Skin of body (tissue), 3 donors: ENCODE measurements at places on chromosomes 6 and 20.

DNA sequence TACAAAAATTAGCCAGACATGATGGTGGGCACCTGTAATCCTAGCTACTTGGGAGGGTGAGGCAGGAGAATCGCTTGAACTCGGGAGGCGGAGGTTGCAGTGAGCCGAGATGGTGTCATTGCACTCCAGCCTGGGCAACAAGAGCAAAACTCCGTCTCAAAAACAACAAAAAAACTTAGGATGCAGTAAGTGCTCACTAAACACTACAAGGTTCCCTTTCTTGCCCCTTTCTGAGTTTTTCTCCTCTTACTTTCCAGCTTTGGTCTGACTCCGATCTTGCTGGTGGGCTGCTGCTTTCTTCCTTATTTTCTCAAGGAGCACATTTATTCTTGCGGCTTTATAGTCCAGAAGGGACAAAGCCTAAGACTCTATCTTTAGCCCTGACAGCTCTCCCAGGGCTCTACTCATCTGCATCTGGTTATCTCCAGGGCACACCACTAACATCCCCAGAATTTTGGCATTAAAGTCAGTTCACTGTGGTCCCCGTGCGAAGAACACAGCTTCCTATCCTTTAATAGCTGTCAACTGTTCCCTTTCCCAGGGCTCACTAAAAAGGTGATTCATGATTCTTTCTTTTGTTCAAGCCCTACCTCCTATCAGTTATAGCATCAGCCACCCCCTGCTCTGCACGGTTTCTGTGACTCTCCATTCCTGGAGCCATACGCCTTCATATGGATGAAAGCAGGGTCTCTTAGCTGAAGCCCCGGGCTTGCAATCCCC lies 17.1 kb upstream of the RPN2 start:
- DNase-seq = no peak

- no peak for DNase-seq
Measured at GRCh38 chr6:22064558-22064957, 232.3 kb downstream of the PRL start.

DNA sequence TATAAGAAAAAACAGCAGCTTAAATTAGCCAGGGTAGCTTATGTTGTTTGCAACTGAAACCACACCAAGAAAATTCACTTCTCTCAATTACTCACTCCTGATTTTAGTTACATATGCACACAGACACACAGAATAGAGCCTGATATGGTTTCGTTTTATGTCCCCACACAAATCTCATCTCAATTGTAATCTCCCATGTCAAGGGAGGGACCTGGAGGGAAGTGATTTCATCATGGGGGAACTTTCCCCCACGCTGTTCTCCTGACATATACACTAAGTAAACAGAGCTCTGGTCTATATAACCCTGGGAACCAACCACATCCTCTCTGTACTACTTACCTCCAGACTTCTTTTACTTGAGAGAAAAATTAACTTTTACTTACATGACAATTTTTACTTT lies 9.8 kb downstream of the OR12D1 start:
- no peak for DNase-seq

DNA sequence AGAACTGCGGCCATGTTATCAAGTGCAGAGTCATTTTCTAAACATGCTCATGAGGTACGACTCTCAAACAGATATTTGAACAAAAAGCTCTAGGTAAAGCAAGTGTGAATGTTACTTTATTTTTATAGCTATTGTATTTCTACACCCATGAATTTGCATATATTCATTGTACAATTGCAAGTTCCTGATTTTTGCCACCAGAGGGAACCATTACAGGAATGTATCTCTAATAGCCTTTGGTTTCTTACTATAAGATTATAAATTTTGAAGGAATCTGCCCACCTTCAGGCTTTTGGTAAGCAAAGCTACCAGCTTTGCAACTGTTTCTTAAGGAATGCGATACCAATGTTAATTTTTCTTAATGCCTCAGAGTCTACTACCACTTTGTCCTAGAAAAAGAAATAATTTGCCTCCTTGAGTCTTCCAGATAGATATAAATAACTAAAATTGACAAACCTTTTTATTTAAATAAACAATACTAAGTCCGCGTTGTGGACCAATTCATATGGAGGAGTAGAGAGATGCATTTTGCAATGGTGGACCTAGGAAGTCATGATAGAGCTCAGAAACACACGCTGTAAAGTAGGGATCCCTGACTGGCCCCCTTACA lies 125.4 kb upstream of the SAMD5 start:
- no peak for DNase-seq

GRCh38 chr6:53113742-53114141 lies 34.9 kb downstream of the GCM1 start:
- no peak for DNase-seq

GRCh38 chr6:7157752-7158616 lies 50.2 kb downstream of the RREB1 start:
- no peak for DNase-seq

DNA sequence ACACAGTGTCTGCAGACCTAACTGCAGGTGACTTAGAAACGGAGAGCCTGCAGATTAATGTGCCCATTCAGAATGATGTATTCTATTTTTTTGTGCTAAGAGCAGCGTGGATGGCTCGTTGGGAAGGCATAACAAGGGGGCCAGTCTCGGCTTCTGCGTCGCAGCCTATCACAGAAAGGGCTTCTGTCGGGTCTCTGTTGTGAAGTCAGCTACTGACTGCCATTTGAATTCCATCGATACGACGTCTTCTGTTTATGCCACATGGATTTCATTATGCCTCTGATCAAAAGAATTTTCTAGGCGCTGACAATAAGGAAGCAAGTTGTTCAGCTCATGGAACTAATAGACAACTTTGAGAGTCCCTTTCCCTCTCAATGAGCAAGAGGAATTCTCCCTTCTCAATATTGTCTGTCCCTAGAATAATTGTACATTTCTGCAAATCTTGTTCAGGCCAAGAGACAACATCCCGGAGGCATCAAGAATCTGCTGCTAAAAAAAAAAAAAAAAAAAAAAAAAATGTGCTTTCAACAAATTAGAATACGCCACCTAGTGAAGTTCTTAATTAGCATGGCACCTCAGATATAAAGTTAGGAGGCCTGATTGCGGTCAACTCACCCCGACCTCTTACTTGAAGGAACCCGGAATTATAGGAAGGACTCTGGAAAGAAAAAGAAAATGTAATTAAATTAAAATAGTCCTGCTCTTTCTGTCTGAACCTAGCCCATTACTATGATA lies 223.9 kb downstream of the TSHZ2 start:
- peak; percentile 68 for DNase-seq

GRCh38 chr6:129598244-129599187 lies 111.5 kb downstream of the ARHGAP18 start:
- DNase-seq = peak; percentile 84

DNA sequence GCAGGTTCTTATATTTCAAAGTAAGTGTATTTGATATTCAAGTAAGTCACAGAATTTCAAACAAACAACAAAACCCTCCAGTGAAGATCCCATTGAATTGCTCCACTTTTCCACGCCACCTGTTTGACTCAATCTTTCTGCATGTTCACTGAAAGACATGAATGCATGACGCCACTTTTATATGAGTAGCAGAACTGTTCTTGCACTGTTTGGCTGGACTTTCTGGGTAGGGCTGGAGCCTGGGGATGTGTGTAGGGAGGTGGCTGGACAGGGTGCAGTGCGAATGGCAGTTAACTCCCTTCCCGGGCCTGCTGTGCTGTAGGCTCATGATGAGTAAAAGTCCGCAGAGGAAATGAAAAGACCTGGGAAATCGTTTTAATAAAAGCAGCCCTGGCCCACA lies 39.7 kb downstream of the IL20RA start:
- DNase-seq = no peak

- DNase-seq = no peak
Measured at GRCh38 chr20:11849270-11849915, 68.3 kb upstream of the BTBD3 start.

- DNase-seq = no peak
Measured at GRCh38 chr6:2862712-2863181, 21.1 kb upstream of the SERPINB1 start.

DNA sequence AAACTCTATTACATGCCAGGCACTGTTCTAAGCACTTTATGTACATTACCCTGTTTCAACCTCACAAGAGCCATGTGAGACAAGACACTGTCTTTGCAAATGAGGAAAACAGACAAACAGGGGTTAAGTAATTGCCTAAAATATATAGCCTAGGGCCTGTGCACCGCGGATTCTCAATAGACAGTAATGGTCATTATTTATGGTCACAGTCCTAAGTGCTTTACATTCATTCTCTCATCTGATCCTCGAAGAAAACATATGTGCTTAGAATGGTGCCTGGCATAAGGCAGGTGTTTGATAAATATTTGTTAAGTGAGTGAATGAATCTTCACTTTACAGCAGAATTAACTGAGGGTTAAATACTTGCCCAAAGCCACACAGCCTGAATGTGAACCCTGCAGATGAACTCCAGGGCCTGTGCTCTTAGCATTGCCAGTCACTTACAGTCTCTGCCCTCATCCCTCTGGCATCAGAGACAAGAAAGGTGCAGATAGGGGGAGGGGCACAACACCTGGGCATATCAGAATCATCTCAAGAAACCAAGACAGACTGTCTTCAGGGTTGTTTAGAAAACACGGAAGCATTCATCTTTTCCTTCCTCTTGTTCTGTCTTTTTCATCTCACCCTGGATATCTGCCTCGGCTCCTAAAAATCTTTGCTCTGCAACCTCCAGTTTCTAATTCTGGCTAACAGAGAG lies 92.8 kb upstream of the SASH1 start:
- no peak for DNase-seq
